ENCODE measurements at places on chromosomes 1 and 21. TPM values are rescaled to one million over a fixed set of nuclear protein-coding genes. Genes with fewer than 3 reads are reported as not detected.

- no peak for DNase-seq
Measured at GRCh38 chr1:80003250-80003649, 996.7 kb upstream of the ADGRL4 start.

DNA sequence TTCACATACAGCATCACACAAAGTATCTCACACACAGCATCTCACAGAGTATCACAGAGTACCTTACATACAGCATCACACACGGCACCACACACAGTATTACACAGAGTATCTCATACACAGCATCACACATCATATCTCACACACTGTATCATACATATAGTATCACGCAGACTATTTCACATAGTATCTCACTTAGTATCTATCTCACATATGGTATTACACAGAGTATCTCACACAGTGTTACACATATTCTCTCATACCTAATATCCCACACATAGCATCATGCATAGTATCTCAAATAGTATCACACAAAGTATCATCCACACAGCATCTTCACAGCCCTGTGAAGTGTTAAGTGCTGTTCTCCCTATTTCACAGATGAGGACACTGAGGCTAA, 121.5 kb upstream of the RAB4A start:
- no peak for DNase-seq

- DNase-seq: no peak
Measured at GRCh38 chr1:63205776-63206175, 116.6 kb upstream of the FOXD3 start.

RBM15 gene
- 35.8 TPM for total RNA-seq

ASPM gene
- total RNA-seq: 62.1 TPM

WDR26 gene
- 58.6 TPM for total RNA-seq

DNA sequence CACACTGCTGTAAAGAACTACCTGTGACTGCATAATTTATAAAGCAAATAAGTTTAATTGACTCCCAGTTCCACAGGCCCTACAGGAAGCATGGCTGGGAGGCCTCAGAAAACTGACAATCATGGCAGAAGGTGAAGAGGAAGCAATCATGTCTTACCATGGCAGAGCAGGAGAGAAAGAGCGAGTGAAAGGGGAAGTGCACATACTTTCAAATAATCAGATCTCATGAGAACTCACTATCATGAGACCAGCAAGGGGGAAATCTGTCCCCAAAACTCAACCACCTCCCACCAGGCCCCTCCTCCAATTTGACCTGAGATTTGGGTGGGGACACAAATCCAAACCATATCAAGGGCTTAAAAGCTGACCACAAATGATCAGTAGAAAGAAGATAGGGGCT, 493.2 kb downstream of the PTPRC start:
- no peak for DNase-seq

SPATA46 gene
- not detected for total RNA-seq

DNA sequence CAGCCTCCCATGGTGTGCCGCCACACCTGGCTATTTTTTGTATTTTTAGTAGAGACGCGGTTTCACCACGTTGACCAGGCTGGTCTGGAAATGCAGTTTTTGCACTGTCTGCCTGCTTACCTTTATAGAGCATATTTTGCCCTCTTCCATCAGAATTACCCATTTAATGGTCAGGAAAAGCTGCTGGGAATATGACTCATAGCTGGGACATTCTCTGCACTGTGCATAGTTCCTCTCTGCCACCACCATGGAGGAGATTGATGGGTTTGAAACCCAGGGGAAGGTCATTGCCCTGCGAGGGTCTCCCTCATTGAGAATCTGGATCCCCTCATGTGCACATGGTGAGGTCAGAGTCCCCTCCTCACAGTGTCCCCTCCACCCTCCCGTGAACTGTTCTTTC, 32.1 kb downstream of the MX1 start:
- peak; percentile 60 for DNase-seq

DNA sequence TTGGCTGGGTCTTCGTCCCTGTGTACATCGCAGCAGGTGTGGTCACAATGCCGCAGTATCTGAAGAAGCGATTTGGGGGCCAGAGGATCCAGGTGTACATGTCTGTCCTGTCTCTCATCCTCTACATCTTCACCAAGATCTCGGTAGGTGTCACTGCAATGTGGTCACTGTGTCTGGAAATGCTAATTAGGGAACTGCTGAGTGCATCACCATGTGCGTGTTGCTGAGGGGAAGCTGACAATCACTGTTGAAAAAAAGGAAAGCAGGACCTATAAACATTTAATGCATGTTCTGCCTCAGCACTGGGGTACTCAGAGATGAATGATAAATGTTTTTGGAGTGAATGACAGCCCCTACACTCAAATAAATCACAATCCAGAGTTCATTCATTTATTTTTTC, 6.8 kb downstream of the SLC5A9 start:
- DNase-seq: no peak

DNA sequence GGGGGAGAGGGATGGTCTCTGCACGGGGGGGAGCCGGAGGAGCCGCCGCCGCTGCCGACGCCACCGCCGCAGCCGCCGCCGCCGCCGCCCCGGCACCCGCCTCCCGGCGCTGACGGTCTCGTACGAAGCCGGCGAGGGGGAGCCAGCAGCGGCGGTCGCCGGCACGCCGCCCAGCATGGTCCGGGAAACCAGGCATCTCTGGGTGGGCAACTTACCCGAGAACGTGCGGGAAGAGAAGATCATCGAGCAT, 311 bp downstream of the SPEN start:
- DNase-seq: no peak

STIL gene
- total RNA-seq: 34.4 TPM

DNA sequence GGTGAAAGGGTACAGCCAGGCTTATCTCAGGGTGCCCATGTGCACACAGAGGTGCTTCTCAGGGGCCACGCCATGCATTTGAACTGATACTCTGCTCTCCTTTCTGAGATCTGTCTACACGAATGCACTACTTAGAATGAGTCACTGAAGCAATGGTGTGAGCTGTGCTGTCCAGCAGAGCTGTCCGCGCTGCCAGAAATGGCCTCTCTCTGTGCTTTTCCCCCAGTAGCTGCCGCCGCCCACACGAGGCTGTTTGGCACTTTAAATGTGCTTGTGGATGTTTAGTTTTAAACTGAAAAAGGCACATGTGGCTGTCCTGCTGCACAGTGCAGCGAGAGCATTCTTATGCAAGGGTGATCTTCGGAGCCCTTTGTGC, 87.1 kb upstream of the COL6A1 start:
- DNase-seq: peak; percentile 30

GRCh38 chr21:23401278-23401677, 2206.0 kb downstream of the MRPL39 start:
- no peak for DNase-seq

DNA sequence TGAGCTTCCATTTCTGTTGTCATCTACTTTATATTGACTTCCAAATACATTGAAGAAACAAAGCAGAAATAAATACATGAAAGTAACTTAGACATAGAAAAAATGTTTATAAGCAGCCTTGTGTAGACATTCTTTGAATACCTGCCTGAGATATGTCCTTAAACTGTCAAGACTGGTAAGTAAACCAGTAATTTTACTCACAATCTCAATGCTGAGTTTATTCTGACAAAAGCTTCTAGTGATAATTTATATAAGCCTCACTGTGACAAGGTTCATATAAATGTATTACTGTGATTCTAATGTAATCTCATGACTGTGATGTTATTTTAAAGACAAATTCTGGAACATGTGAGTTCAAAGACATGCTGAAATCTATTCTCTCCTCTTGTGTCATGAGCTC, 516.7 kb upstream of the B3GALT2 start:
- no peak for DNase-seq

DNA sequence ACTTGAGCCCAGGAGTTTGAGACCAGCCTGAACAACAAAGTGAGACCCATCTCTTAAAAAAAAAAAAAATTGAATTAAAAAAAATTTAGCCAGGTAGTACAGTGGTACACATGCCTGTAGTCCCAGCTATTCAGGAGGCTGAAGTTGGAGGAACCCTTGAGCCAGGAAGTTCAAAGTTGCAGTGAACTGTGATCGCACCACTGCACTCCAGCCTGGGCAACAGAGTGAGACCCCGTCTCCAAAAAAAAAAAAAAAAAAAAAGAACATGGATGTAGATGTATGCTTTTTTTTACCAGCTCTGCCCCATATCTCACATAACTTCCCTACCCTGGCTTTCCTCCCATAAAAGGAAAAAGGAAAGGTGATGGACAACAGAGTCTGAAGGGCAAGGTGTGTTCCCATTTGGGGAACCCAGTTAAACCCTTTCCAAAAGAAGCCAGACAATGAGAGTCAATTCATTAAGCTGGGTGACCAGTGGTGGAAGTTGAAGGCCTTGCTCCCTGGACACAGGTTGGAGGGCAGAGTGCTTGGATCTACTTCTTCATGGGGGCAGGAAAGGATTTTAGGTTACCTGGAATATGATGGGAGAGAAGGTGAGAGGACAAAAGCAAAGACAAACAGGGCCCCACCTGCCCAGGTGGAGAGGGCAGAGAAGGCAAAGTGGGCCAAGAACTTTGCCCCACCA, 2.9 kb downstream of the KRTCAP2 start:
- no peak for DNase-seq

- peak; percentile 62 for DNase-seq
Measured at GRCh38 chr1:149917571-149918144, at the start of gene SV2A. Gene SV2A, minus strand, starts transcription at chr1:149917844. Its CDS starts 4,004 bp downstream, at chr1:149913840.

KRTAP13-3 gene
- total RNA-seq: not detected

LRRC71 gene
- total RNA-seq: not detected

GRCh38 chr1:223413216-223413615, 20.0 kb downstream of the CCDC185 start:
- DNase-seq: no peak

DNA sequence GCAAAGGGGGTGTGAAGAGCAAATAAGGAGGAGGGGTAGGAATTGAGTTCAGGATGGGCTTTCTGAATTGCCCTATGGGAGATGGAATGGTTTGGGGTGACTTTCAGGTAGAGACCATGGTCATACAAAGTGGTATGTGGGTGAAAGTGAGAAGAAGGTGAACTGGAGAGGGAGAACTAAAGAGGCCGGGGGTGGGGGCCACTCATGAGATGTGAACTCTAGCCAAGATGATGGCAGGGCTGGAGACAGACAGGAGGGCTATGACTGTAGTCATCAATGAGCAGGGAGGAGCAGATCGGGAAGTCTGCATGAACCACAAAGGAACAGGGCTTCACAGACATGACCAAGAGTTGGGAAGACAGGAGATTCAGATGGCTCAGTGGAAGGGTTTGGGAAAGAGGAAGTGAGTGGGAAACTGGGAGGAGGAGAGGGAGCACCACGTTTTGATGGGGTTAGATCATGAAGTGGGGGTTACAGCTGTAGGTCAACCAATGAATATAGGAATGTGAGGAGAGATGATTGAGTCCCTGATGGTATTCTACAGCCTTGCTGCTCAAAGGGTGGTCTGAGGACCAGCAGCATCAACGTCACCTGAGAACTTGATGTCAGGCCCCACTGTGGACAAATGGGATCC, 20.7 kb upstream of the LRRC8D start:
- DNase-seq: no peak

DNA sequence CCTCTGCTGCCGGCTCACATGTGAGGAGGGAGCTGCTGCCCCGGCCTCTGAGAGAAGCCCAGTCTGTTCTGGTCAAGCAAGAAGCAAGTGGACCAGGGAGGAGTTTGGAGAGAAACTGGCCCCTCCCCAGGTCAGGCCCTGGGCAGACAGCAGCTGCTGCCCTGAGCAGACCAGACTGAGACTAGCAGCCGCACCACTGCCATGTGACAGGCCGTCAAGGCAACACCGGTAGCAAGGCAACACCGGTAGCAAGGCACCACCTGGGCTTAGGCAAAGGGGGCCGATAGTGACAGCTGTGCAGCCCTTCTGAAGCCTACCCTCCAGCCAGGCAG, 50.3 kb downstream of the ARHGEF16 start:
- peak; percentile 45 for DNase-seq

DNA sequence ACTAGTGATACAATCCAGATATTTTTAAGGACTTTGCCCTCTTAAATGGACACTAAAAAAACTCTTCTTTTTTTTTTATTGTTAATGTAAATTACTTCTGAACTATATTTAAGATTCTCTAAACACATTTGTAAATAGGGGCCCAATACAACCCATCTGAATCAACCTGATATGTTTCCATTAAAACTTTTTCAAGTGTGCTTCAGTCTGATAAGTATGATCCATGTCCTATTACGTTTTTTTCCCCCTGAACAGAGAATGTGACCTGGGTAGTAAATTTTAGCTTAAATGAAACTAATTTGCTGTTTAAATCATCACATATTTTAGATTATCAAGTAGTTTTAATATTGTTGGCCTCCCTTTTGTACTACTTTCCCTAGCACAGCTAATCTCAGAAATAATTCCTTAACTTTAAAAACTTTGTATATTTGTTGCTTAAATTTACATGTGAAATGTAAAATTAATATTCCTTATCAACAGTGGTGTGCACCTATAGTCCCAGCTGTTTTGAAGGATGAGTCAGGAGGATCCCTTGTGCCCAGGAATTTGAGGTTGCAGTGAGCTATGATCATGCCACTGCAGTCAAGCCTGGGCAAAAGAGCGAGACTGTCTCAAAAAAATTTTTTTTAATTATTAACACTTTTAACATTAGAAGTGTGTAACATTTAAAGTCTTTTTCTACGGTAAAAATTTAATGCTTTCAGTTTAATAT, 3.0 kb upstream of the PKN2 start:
- DNase-seq: no peak

GRCh38 chr21:36913247-36914169, 53.0 kb downstream of the HLCS start:
- peak; percentile 18 for DNase-seq

NID1 gene
- 60.4 TPM for total RNA-seq

FMOD gene
- total RNA-seq: not detected

GRCh38 chr21:22795644-22796043, 1797.4 kb downstream of the NCAM2 start:
- no peak for DNase-seq

DNA sequence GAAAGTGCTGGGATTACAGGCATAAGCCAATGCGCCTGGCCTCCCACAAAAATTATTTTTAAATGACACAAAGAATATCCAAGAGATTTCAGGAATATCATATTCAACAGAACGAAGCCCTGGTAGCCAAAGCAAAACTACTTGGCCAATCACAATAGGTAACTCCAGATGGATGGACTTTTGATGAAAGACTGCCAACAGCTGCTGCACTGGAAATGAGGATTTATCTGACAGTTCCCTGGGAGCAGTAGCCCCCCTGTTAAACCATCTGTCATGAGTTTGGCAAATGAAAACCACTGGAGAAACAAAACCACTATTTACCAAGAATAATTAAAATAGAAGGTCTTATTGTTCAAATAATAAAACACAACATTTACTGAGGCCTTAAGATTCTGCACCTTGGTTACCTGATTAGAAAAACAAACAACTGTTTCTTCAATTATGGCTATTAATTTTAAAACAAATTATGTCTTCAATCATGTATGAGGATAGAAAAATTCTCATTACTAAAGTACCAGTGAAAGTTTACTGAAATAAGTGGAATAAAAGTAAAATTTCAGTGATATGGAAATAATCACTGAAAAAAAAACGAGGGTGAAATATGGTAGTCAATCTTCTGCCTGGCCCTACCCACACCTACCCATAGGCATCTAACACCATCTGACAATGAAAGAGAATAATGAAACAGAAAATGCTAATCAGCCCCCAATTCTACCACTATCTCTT, 34.3 kb upstream of the PSMG1 start:
- no peak for DNase-seq

DNA sequence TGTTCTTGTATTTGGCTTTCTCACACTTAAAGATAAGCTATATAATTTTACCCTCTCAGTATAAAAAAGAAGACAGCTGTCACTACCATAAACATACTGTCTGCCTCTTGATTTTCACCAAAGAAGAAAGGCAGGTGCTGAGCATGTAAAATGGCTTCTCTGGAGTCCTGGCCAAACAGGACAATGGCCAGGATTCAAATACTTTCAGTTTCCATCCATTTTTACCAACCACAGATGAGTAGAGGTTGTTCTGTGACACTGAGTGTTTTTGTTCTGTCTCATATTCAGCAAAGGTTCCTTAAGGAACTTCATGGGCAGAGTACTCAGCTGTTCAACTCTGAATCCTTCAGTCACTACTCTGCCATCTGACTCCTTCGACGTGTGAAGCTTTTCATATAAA, 29.4 kb upstream of the RAB3GAP2 start:
- no peak for DNase-seq

Measured in M059J (cell line).